HFF-Myc (cell line): ENCODE measurements at places on chromosomes 2 and 18.

- no peak for DNase-seq
Observed at GRCh38 chr2:234914371-234915154, 37.3 kb upstream of the SH3BP4 start.

DNA sequence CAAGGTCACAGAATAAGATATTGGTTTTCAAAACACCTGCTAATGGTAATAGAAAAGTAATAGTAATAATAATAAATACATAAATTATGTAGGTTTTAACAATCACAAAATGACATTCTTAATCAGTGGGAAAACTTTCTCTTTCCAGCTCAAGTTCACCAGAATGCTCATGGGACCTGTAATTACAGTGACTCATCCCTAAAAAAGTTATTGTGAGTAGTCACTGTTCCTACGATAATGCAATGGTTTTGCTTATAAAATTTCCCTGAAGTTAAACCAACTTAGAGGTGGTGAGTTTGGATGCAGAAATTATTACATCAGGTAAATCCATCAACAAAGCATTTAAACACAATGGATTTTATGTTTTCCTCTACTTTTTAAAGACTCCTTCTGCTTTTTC is 502.3 kb downstream of the PID1 start:
- peak; percentile 49 for DNase-seq

GRCh38 chr2:235235977-235236767 is 257.7 kb upstream of the AGAP1 start:
- no peak for DNase-seq

DNA sequence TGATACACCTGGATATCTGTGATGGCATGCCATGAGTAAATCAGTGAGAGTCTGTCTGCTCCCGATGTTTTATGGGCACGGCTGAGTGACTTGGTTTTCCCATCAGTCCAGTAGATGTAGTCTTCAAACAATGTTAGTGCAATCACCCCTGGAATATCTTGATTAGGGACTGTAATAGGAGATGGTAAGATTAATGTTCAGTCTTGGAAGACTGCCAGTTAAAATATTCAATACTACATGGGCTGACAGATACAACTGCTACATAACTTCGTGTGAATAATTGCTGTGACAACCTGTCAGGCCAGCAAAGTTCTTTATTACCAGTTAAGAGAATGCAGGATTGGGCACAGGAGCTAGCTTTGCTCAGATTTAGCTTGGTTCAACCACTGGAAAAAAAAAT is 1673.3 kb downstream of the LRP1B start:
- DNase-seq: no peak

- DNase-seq: peak; percentile 36
Observed at GRCh38 chr2:229081411-229081810, 189.7 kb downstream of the PID1 start.

DNA sequence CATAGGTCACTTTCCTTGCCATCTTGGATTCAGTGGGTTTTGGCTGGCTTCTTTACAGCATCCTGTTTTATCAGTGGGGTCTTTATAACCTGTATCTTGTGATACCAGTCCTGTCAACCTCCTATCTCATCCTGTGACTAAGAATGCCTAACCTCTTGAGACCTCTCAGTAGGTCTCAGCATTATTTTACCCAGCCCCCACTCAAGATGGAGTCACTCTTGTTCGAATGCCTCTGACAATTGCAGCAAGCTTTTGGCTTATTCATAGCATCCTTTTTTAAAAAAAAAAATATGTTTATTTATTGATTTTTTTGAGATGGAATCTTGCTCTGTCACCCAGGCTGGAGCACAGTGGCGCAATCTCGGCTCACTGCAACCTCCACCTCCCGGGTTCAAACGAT is 24.7 kb upstream of the IGFBP2 start:
- DNase-seq: no peak

GRCh38 chr18:11859903-11860407 is 8.7 kb downstream of the CHMP1B start:
- DNase-seq: no peak

DNA sequence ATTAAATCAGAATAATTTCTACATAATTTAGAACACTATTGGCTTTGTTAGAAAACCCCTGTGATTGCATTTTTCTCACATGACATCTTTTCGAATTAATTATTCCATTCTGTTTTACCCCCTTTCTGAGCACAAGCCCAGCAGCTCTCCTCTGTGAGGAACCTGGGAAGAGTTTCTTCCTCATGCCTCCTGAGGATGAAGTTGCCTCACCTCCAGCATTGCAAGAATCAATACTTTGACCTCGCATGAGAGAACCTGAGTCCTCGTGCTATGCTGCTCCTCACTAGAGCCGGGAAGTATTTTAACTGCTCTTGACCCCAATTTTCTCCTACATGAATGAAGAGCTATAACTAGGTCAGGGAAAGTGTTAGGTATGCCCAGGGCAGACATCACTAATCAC is 77.1 kb upstream of the RAPH1 start:
- no peak for DNase-seq

DNA sequence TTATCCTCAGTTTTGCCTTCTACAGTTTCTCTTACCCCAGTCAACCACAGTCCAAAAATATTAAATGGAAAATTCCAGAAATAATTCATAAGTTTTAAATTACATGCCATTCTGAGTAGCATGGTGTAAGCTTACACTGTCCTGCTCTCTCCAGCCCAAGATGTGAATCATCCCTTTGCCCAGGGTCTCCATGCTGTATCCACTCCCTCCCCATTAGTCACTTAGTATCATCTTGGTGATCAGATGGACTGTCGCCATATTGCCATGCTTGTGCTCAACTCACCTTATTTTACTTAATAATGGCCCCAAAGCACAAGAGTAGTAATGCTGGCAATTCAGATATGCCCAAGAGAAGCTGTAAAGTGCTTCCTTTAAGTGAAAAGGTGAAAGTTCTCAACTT is 18.5 kb upstream of the CCNT2 start:
- peak; percentile 32 for DNase-seq

DNA sequence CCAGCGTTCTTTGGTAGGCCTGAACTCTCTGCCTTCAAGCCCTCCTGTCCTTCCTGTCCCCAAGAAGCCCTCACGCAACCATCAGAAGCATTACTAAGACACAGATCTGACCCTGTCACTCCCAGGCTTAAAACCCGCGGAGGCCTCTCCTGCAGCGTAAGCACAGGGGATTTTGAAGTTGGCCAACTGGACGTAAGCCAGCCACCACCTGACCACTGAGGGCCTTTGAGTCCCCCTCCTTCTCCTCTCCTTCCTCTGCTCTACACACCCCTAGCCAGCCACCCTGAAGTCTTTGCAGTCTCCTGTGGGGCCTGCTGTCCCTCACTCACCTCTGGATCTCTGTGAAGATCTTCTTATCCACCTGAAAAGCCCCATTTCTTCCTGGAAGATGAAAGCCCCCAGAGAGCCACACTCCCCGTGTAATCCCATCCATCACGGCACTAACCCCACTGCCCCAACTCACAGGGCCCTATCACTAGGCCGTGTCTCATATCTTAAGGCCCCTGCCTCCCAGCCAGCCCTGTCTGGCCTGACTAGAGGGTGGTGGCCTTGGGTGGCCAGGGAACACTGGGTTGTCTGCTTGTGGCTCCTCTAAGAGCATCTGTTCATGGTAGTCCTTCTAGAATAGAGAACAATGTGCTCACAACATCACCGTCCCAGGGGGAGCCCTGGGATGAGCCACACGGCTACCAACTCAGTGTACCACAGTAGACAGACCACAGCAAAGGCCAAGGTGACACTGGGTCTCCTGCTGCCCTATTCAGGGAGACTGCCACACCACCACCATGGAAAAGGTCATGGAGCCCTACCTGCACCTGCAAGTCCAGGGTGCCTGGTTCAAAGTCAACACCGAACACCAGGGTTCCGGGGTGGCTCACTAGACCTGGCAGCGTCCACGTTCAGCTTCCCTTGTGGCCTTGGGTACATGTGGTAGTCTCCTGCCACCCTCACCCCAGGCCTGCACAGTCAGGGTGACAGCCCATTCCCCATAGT is 191.6 kb downstream of the ZBTB7C start:
- DNase-seq: no peak

GRCh38 chr2:192741889-192742288 is 547.2 kb upstream of the TMEFF2 start:
- no peak for DNase-seq

GRCh38 chr2:216827073-216827720 is 32.7 kb downstream of the TNP1 start:
- no peak for DNase-seq

DNA sequence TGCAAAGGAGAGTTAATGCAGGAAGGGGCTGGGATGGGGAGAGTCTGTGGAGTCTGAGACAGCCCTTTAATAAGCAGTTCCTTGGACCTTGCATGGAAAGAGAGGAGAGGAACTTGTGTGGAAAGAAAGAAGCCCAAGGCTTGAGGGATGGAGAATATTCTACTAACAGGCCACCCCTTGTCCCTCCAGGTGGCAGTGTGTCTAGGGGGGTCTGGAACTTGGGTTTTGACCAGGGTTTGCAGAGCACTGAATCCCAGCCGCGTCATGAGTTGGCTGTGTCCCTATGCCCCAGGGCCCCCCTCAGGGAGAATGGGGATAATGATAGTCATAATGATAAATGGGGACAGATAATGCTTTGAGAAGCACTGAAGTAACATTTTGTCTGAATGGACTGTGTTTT is 15.0 kb downstream of the TCF7L1 start:
- DNase-seq: no peak

- DNase-seq: peak; percentile 20
Observed at GRCh38 chr2:205947621-205948495, 138.1 kb downstream of the INO80D start.

DNA sequence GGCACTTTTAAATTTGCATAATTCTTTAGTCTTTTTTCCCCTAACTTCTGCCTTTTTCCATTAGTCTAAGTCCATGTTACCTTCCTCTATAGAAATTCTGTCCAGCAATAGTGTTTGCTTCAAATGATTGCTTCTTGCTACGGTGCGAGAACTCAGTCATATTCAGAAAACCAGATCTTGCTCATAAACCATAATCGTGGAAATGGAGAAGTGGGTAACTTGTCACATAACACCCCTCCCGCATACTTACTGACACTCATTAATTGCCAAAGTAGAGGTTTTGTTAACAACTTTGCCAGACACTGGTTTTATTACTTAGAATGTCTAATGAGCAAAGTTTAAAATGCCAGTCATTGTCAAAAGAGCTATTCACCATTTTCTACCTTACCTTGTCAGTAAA is 94.3 kb upstream of the TWSG1 start:
- no peak for DNase-seq

GRCh38 chr2:11729362-11730212 is 16.8 kb upstream of the LPIN1 start:
- no peak for DNase-seq

DNA sequence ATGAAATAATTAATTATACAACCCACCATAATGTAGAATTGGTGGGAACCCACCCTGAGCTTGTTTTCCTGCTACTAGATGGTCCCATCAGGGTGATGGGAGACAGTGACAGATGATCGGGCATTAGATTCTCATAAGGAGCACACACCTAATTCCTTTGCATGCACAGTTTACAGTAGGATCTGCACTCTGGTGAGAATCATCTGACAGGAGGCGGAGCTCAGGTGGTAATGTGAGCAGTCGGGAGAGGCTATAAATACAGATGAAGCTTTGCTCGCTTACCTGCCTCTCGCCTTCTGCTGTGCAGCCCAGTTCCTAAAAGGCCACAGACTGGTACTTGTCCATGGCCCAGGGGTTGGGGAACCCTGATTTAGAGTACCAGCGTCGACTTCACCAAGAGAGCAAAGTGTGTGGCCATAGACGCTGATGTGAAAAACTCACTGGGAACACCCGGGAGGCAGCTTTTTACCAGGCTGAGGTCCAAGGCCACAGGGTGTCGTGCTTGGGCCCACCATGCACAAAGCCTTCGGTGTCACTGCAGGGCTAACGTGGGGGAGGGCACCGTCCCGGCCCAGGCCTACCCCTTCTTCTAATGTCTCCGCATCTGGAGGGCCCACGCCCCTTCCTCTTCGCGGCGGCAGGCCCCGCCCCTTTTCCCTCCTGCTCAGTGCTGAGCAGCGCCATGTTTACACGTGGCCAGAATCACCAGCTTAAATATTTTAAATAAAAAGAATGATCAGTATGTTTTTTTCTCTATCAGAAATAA is 296.8 kb upstream of the HDAC4 start:
- no peak for DNase-seq

GRCh38 chr18:62420151-62420512 is 95.0 kb downstream of the TNFRSF11A start:
- DNase-seq: no peak

DNA sequence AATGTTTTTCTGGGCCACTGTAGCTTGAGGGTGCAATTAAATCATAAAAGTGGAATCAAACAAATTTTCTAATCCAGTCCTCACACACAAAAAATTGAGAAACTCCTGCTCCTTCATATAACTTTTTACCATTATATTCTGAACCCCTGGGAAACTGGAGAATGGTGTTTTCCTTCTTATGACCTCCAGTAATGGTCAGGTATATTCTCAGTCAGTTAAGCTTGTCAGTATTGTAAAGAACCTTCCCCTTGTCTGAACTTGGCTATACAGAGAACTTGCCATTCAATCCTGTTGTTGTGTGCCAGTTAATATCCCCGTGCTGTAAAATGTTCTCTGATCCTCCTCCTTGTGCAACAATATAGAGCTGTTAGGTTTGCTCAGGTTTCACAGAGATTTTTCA is 39.5 kb downstream of the ZNF804A start:
- DNase-seq: no peak

- DNase-seq: peak; percentile 25
Observed at GRCh38 chr18:31977270-31977872, 34.4 kb upstream of the TRAPPC8 start.

DNA sequence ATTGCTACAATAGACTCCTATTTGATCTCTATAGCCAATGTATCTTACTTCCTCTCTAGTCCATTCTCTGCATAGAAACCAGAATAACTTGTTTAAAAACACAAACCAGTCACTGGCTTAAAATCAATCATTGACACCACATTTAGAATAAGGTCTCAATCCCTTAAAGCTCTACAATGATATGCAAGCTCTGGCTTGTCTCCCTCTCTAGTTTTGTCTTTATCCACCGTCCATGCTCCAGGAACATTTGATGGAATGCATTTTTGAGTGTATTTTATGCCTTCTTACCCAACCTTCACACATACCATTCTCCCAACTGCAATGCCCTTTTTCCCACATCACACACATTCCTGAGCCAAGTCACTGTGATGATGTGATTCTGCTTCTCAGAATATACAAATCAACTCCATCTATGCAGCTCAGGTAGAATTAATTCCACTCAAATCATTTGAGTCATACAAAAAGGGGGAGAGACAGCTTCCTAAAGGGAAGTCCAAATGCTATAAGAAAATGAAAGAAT is 1107.2 kb downstream of the DPP10 start:
- DNase-seq: no peak

GRCh38 chr2:160332318-160332717 is 132.2 kb upstream of the ITGB6 start:
- DNase-seq: no peak

DNA sequence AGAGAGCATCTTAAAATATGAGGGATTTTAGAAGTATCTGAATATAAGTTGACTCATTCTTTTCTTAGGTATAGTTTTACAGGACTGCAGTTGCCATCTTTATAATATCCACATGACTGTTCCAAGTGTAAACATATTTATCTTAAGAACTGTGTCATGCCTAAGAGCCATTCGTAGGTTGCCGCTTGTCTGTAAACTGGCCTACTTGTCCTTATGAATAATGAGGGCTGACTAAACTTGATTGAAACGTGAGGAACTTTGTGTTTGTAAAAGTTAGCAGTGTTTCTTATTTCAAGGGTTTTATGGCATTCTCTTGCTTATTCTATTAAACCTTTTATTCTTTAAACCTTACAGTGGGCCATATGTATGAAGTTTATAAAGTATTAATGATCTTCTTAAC is 99.6 kb downstream of the MAP3K20 start:
- no peak for DNase-seq
